ENCODE measurements at places on chromosomes 7 and 10. TPM values are rescaled to one million over a fixed set of nuclear protein-coding genes. Genes with fewer than 3 reads are reported as not detected.

GRCh38 chr7:7650682-7651206 lies 10.2 kb downstream of the UMAD1 start:
- H3K4me1 ChIP-seq = no peaks in the 10 kb centered on the region
- no peak overlapping the region for H3K27ac ChIP-seq
- no peaks in the 10 kb centered on the region for H3K36me3 ChIP-seq
- DNase-seq = no peak
- no peak overlapping the region for H3K4me3 ChIP-seq
- H3K27me3 ChIP-seq = no peaks in the 10 kb centered on the region

GRCh38 chr7:36357054-36357453 lies 32.6 kb upstream of the ANLN start:
- H3K27ac ChIP-seq = no peak overlapping the region
- no peaks in the 10 kb centered on the region for H3K4me1 ChIP-seq
- no peaks in the 10 kb centered on the region for H3K36me3 ChIP-seq
- no peak for DNase-seq
- no peak overlapping the region for H3K4me3 ChIP-seq

DNA sequence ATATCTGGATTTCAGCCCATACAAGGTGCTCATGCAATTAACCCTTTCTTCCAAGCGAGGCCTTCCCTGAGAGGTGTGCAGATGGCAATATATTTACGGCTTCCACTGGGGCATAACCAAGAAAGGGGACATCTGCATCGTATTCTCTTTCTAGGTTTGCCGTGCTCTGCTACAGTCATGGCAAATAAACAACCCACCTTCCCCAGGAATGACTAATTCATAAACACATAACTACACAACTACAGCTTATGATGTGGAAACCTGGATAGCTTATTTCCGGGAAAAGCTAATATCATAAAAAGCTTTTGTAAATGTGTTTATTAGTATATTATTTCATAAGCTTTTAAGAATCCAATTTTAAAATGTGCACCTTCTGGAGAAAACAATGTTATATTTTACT lies 120.0 kb downstream of the CAMK1D start:
- no peaks in the 10 kb centered on the region for H3K4me1 ChIP-seq
- H3K27me3 ChIP-seq = no peaks in the 10 kb centered on the region
- DNase-seq = no peak
- H3K36me3 ChIP-seq = no peaks in the 10 kb centered on the region

DNA sequence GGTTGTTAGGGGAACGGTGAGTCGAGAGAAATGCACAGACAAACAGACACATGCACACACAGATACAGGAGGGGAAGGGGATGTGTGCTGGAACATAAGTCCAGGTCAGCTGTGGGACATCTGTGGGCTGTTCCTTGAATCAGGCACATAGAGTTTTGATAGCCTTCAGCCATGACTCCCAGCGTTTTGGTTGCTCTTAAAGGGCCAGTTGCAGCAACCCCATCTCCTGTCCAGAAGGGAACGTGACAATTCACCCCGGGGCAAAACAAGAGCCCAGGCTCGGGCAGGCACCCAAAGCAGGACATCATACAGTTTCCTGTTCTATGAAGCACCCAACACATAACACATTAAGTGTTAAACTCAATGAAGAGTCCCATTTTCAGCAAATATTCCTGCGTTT lies 9.6 kb downstream of the INSYN2A start:
- DNase-seq = no peak
- H3K27ac ChIP-seq = no peak overlapping the region
- no peaks in the 10 kb centered on the region for H3K27me3 ChIP-seq
- no peaks in the 10 kb centered on the region for H3K4me1 ChIP-seq

The IGFBP1 gene
- not detected for total RNA-seq

The EIF3A gene
- total RNA-seq = 93.9 TPM

Data from spleen (tissue), 13 donors.